ENCODE measurements at places on chromosomes 4 and X.
A peak's percentile ranks its signal among the peaks of the same experiment; 100 is the strongest.

- DNase-seq, result no peak
Measured at GRCh38 chr4:123507376-123507775, 110.8 kb downstream of the SPRY1 start.

DNA sequence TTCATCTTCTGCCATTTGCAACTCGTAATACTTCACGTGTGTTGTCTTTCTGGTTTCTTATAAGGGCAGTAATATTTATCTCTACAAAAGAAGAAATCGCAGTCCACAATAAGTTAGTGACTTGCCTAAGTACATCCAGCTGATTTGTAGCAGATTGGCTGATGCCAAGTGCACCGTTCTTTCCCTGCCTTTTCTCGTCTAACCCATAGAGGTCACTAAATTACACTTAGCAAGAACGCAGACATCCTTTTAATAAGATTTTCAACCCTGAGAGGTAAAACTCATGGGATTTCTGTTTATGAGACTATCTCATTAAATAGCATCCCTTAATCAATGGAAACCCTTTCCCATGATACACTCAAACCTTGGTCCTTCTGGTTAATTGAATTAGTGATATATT lies 408.6 kb upstream of the ACTRT1 start:
- no peak for DNase-seq

DNA sequence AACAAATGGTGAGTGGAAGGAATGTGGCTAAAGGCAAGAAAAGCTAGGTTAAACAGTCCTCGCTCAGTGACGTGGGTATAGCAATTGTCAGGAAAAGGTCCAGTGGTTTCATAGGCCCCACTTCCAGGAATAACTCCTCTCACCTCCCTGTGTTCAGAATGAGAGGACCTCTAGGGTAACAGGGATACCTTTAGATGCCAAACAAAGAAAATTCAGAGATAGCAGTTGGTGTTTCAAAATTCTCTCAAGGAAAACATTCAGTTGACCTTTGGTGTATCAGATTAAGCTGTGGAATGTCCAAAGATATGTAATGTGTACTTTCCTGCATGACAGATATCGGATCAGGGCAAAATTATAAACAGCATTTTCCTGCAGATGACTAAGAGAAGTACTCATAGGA lies 155.9 kb downstream of the ARHGAP6 start:
- no peak for DNase-seq

- DNase-seq, result no peak
Measured at GRCh38 chr4:139668036-139668435, 2.4 kb downstream of the MGST2 start.

- no peak for DNase-seq
Measured at GRCh38 chr4:123083646-123084045, 161.2 kb upstream of the NUDT6 start.

DNA sequence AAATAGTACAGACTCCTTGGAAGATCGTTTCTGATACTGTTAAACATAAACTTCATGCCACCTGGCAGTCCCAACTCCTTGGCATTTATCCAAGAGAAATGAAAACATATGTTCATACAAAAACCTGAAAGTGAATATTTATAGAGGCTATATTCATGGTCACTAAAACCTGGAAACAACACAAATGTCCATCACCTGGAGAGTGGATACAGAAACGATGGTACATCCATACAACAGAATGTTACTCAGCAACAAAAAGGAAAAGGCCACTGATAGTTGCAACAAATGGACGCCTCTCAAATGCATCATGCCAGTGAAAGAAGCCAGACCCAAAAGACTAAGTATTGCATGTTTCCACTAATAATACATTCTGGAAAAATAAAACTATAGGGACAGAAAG lies 34.0 kb upstream of the SORBS2 start:
- no peak for DNase-seq

GRCh38 chr4:176425035-176425434 lies 105.3 kb downstream of the SPCS3 start:
- DNase-seq, result peak; percentile 61

DNA sequence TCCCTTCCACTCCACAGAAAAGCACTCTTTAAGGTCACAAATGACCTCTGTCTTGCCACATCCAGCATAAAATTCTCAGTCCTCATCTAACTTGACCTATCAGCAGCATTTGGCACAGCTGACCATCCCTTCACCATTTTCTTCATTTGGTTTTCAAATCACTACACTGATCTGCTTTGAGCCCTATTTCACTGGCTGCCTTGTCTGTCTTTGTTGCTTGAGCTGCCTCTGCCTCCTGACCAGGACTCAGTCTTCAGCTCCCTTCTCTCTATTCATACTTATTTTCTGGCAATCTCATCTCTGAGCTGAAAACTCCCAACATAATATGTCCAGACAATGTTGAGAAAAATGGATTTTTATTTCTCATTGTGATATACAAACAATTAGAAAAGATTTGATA lies 27.7 kb upstream of the PDE5A start:
- DNase-seq, result no peak

DNA sequence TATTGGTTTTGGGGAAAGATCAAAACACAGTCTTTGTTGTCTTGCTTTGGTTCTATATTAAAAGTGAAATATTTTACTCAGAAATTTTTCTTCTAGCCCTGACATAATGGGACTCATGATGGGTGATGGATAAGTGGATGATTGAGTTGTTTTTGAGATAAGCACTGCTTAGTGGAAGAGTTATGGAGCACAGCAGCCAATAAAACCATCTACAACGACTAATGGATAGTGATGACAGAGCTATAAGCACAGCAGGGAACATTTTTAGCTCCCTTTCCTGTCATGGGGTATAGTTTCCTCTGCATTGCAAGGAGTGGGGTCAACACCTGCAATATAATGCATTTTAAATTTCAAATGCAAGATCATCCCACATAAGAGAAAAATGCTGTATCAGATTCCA lies 812.4 kb downstream of the STPG2 start:
- no peak for DNase-seq

- DNase-seq, result peak; percentile 16
Measured at GRCh38 chr4:48831532-48832030, 693 bp downstream of the OCIAD1 start.

DNA sequence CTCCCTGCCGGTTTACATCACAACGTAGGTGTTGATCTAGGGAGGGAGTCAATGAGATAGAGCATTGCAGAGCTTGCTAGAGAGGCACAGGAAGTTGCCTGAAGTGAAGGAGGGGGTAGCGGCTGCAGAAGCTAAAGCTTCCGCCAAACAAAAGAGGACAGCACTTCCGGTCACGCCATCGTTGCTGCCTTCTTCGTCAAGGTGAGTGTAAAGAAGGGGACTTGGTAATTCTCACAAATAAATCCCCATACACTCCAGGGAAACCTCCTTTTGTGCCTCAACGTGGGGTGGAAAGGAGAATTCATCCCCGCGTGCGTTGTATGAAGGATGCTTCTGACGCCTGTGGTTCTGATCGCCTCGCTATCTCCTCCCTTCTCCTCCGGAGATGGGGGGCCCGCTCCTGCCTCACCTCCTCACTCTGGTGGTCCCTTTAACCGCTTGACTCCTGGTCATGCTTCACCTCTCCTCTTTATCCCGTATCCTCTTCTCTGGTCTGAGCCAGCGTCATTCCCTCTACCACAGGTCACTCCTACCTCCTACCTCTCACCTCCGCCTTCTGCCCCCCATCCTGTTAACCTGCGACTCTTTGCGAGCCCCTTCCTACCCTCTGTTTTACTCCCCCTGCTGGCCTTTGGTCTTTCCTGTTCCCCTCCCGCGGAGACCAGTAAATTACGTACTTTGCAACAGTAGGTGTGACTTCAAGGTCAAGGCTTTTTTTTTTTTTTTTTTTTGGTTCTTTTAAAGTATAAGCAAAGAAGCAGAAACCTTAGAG lies 59.9 kb downstream of the GSPT2 start:
- peak; percentile 61 for DNase-seq

GRCh38 chrX:38332505-38332904 lies 5.2 kb upstream of the RPGR start:
- no peak for DNase-seq

GRCh38 chr4:113469023-113469390 lies 292.5 kb downstream of the CAMK2D start:
- peak; percentile 52 for DNase-seq

DNA sequence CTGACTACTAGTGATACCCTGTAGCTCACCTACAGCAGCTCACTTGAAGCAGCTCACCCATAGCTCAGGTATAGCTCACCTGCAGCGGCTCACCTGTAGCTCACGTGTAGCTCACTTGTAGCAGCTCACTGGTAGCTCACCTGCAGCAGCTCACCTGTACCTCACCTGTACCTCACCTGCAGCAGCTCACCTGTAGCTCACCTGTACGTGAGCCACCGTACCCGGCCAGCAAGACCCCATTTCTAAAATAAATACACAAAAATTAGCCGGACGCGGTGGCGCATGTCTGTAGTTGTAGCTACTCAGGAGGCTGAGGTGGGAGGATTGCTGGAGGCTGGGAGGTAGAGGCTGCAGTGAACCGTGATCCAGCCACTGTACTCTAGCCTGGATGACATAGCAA lies 30.6 kb downstream of the SHOX start:
- DNase-seq, result no peak

DNA sequence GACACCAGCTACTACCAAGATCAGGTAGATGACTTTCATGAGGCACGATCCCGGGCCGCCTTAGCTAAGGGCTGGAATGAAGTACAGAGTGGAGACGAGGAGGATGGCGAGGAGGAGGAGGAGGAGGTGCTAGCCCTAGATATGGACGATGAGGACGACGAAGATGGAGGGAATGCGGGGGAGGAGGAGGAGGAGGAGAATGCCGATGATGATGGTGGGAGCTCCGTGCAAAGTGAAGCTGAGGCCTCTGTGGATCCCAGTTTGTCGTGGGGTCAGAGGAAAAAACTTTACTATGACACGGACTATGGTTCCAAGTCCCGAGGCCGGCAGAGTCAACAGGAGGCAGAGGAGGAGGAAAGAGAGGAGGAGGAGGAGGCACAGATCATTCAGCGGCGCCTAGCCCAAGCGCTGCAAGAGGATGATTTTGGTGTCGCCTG lies 481 bp downstream of the UTP3 start:
- no peak for DNase-seq

- DNase-seq, result no peak
Measured at GRCh38 chr4:2322227-2322626, 60.3 kb upstream of the MXD4 start.

DNA sequence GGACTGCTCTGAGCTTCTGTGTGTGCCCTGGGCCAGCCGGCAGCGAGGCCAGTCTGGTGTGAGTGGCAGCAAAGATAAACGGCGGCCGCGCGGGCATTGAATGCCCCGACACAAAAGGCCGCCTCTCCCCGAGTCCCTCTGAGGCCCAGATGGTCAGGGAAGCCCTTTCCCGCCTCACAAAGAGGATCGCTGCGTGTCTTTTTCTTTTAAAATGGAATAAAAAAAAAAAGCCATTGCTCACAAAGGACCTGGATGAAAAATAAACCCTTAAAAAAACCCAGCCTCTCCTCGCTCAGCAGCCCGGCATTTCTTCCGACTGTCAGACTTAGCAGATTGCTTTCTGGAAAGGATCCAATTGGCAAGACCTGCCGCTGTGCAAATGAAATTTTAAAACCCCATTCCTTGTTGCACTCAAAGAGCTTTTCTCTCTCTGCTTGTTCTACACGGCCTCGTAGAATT lies 578.7 kb downstream of the BCOR start:
- DNase-seq, result peak; percentile 41

- no peak for DNase-seq
Measured at GRCh38 chr4:48147621-48148020, 13.6 kb upstream of the TXK start.

DNA sequence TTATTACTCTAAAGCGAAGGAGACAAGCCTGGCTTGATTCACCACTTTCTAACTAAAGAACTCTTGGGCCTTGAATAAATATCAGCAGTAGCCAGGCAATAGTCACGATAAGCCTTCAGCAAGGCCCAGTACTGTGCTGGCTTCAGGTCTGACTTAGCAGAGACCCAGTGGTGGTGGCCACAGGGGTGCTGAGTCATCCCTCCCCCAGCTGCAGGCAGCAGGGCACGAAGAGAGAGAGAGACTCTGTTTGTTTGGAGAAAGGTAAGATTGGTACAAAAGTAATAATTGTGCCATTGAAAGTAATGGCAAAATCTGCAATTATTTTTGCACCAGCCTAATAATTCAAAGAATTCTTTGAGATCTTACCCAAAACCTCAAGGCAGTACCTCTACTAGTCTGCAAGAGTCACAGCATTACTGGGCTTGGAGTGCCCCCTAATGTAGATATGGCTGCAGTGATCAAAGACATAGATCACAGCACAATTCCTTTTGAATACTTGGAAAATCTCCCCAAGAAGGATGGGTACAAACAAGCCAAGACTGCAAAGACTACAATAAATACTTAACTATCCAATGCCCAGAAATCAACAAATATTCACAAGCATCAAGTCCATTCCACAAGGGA lies 159.5 kb upstream of the USP38 start:
- peak; percentile 58 for DNase-seq

GRCh38 chrX:18390941-18391538 lies 34.4 kb upstream of the CDKL5 start:
- DNase-seq, result peak; percentile 48

DNA sequence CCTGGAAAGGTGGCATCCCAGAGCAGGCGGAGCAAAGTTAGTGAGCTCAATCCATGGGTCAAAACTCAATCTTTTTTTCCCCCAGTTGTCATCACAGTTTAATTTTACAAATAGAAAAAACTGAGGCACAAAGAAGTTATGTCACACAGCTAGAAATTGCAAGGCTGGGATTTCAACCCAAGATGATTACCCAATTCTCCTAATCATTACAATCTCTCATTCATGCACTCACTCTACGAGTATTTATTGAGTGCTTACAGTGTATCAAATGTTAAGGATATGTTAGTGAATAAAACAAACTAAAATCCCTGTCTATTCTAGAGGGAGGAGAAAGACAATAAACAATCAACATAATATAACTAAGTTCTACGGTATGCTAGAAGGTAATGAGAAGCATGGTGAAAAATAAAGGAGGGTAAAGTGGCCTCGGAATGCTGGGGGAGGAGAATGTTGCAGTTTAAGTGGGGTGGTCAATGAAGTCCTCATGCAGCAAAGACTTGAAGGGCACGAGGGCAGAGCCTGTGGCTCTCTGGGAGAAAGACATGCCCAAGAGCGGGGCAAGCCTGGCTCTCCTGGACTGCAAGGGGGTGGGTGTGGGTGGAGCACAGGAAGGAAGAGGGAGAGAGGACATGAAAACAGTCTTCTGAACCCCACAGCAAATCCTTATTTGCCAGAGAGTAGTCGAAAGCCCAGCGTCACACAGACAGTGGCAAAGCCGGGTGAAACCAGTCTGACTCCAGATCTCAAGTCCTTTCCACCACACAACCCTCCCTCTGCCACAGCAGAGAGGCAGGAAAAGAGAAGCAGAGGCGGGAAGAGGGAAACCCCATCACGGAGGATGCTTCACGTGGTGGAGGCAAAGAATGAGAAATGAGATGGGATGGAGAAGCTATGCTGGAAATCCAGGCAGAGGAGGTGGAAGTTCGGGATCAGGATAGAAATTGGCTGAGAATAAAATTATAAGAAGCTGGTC lies 48.3 kb downstream of the RAB33B start:
- DNase-seq, result peak; percentile 20

DNA sequence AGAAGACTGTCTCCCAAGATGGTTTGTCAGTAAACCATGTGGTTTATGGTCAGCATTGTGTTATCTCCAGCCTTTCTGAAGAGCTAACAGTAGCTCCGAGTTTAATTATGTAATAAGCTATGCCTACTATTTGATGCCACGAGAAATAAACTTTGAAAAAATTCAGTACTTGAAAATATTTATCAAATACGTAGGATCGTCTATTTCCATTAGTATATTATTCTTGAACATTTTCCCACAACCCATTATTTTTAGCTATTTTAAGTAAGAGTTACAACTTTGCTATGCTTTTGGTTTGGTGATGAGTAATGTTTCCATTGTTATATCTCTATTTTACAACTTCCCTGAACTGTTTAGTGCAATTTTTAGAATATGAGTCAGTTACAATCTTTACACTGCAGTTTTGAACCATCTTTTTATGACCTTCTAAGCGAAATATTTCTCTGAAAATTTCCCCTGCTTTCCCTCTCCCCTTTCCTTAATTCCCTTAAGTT lies 44.5 kb upstream of the TRIM2 start:
- DNase-seq, result peak; percentile 81
